ENCODE measurements at places on chromosomes 1 and 21.

GRCh38 chr1:180560868-180561600, 2.3 kb downstream of the OVAAL start:
- no peak for DNase-seq

DNA sequence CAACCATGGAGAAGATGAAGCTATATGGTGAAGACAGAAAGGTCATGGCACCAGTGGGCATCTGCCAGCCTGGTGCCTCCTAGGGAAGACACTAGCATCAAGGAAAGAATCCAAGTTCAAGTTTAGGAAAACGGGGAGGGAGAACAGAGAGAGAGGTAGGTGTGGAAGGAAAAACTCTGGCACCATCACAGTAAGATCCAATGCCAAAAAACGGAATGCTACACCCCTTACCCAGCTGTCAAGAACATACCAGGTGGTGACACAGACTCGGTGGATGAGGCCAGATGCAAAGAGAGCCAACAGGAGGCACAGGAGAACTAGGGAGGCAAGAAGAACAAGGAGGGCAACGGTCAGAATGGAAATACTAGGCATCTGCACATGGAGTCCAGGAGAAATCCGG, 3.6 kb downstream of the KRTCAP2 start:
- no peak for DNase-seq

- no peak for DNase-seq
Measured at GRCh38 chr1:77392486-77392885, 110.7 kb downstream of the AK5 start.

GRCh38 chr1:39732730-39733129, 6.0 kb upstream of the PPIE start:
- no peak for DNase-seq

DNA sequence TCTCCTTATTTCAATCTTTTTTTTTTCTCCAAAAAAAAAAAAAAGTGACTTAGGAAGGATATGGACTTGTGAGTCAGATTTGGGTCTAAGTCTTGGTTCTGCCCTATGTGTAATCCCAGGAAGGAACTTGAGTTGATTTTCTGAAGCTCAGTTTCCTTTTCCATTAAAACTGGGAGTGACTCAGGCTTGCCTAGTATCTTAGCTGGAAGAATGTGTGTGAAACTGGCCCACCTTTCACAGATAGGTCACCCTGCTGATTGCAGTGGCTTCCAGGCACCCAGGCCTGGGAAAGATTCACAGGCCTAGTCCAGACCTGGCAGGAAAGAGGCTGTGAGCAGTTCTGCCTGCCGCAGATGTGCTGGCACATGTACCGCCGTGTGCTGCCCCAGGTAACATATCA, 218.3 kb upstream of the HOOK1 start:
- no peak for DNase-seq

- peak; percentile 53 for DNase-seq
Measured at GRCh38 chr1:109667452-109668122, at the start of gene GSTM2. GSTM2 (plus strand) TSS chr1:109668057; CDS start chr1:109668116, 59 bp downstream.

GRCh38 chr1:60564916-60565750, 491.6 kb upstream of the C1orf87 start:
- DNase-seq = no peak

DNA sequence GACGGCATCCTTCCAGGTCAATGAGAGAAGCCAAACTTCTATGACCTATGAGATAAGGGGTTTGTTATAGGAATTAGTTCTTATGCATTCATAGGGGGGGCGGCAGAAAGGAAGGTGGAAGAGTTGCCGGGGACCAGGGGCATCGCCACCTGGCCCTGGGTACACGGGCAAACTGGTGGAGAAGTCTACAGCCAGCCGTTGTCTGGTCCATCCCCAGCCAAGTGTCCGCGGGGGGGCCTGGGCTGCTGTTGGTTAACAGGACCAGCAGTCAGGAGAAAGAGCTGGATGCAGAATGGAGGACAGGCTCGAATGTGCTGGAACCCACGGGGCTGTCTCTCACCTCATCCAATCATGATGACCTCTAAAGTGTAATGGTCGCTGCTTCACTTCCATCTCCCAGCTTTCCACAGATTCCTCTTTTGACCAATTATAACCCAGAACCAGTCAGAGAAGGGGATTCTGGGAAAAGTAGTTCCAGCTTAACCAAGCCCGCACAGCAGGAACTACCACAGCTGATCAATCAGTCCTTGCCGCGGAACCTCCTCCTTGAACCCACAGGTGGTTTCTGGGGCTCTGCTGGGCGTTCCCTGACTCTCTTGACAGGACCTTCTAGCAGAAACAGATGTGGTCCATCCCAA, 17.8 kb downstream of the TMEM51 start:
- DNase-seq = no peak

- no peak for DNase-seq
Measured at GRCh38 chr1:208137193-208137592, 107.0 kb downstream of the PLXNA2 start.

GRCh38 chr1:42860339-42861013, 14.1 kb downstream of the ZNF691 start:
- no peak for DNase-seq

DNA sequence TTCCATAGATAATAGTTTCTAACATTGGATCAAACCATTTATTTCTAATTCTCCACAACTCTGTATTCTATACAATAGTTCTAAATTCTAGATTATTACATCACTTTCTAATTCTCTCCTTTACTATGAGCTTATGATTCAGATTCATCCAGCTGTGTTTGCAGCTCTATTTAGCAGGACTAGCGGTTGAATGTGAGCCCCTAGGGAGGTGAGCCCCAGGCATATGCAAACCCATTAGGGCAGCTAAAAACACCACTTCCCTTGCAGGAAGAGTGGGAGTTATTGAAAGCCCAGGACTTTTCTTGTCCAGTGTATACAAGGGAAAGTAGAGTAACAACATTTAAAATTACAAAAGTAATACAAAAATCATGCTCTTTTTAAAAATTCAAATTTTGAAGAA, 56.9 kb downstream of the KRTAP19-8 start:
- no peak for DNase-seq

DNA sequence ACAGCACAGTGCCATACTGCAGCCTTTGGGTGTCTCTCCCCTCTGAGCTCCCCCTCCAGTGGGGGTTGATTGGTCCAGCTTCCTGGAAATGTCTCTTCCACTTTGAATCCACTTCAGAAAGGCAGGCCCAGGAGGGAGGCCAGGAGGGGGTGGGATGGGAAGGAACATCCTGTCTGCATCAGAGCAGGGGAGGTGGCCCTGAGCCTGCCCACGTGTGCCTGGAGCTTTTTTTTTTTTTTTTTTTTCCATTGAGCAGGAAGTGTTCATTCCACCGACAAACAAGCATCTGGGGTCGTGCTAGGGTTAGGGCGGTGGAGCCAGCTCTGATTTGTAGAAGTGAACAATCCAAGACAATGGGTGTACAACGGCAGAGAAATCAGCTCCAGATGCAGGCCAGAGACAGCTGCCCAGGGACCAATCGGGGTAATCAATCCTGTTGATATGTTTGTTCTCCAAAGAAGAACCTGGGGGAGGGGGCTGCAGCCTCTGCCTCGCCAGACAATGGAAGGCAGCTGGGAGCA, 93.3 kb downstream of the SSBP3 start:
- DNase-seq = no peak

GRCh38 chr1:43505077-43505780, 25.5 kb upstream of the PTPRF start:
- no peak for DNase-seq

DNA sequence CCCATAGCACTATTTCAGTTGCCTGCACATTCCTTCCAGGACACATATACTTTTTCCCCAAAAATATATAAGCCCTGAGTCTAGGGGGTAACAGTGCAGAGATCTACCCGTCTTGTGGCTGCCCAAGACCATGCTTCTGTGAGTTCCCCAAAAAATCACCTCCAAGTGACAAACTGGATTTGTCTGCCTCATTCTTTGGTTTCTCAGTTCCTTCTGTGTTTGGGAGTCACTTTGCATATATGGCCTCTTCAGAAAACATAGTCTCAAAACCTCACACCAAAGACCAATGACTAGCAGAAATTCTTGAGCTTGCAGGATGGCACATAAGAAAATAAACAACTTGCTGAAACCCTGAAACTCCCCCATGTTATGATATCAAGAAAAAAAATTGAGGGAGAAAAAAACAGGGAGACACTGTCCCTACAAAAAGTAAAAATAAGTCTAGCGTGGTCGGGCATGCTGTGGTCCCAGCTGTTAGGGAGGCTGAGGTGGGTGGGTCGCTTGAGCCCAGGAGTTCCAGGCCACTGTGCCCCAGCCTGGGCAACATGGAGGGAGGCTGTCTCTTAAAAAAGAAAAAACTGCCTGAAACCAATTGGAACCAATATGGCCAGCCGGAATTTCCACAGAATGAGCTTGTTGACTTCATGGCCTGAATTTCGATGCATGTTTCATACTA, 8.0 kb downstream of the JMJD4 start:
- no peak for DNase-seq

GRCh38 chr1:108141621-108142020, 58.5 kb downstream of the SLC25A24 start:
- DNase-seq = no peak

GRCh38 chr1:214476986-214477870, 74.2 kb downstream of the PTPN14 start:
- DNase-seq = no peak

GRCh38 chr21:40760821-40761220, 86.1 kb downstream of the DSCAM start:
- DNase-seq = no peak

GRCh38 chr1:201507360-201507675, 395 bp upstream of the CSRP1 start:
- no peak for DNase-seq

DNA sequence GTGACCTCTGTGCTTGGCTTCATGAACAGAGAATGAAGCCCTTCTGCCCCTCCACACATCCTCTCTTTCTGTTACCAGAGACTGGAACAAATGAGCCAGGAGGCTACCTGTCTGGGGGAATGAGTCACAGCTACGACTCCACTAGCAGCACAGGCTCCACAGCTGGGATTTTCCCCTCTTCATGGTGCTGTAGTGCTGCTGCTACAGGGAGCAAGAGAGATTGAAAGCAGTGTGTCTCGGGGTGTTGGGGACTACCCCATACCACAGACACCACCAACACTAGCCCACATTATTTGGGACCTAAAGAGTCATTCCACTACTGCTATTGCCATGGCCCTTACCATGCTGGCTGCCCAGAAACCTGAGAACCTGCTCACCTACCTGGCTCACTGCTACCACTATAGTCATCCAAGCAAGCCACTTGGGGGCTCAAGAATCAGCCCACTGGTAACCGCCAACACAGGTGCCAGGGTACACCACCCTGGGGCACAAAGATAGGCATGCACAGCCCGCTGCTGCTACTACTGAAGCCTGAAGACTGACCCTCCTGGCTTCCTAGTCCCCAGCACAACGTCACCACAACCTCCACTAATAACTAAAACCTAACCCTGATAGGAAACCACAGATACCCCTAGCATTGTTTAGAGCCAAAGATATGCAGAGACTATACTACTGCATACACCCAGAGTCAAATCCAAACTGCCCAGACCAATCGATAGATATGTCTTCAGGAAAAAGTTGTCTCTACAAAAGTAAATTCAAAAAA, 17.7 kb downstream of the CD1E start:
- DNase-seq = no peak

GRCh38 chr1:172723251-172723650, 64.3 kb downstream of the FASLG start:
- no peak for DNase-seq

DNA sequence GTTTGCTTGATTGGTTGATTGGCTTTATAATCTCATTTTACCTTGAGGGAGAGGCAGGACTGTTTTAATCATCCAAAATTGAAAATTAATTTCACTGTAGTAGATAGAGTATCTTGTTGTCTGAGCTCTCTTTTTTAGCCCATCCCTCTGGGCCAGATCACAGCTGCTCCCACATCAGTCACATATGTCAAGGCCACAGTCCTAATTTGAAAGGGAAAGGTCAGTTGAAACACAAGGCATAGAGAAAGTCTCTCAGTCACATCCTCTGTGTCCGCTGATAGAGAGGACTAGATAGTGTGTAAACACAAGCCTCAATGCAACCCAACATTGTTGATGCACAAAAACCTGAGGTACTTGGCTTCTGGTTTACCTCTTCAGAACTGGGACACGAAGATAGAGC, 6.8 kb downstream of the C1orf74 start:
- no peak for DNase-seq

GRCh38 chr1:20661207-20662109, at the start of gene DDOST:
DDOST (minus strand) TSS chr1:20661369; CDS start chr1:20661350, 19 bp downstream.
- DNase-seq = peak; percentile 86

- no peak for DNase-seq
Measured at GRCh38 chr1:6918925-6919511, 133.8 kb downstream of the CAMTA1 start.

DNA sequence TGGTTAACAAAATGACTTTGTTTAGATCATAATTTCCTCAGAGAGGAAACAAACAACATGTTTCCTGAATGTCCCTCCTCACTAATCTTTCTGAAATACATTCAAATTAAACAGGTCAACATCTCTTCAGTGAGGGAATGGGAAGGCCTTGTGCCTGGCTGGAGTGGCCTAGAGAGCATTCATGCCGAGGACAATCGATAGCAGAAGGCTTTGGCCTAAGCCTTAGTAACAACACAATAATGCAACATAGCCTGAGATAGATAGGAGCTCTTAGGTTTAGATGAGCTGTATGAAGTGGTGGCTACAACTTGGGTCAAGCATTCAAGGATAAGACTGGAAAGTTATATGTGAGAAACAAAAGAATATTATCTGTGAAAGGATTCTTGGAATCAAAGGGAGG, 37.4 kb downstream of the ILDR2 start:
- DNase-seq = no peak

- DNase-seq = no peak
Measured at GRCh38 chr1:97145321-97145956, 423.9 kb downstream of the PTBP2 start.

DNA sequence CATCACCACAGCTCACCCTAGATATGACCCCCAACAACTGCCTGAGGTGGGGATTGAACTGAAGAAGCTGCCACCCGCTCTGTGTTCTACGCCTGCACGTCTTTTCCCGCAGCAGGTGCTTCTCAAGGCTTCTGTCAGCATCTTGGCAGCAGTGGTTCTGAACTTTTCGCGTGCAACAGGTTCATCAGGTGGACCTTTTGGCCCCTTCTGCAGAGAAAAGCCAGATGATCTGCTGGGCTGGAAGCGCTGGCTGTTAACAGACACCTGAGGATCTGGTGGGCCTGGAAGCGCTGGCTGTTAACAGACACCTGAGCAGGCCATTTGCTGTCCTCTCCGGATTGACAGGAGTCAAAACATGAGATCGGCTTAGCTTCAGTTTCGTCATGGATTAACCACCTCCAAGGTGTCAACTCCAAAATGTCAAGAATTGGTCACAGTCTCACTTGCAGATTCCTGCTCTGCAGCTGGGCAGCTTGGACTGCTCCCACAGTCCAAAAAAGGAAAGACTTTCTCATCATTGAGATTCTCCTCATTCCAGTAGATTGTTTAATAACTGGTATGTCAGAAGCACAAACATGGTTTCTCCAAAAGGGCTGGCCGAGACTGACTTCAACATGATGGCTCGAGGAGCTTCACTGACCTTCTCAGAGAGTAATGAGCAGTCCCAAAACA, 4.7 kb downstream of the C1orf174 start:
- no peak for DNase-seq

GRCh38 chr1:14815175-14815877, 216.8 kb downstream of the KAZN start:
- no peak for DNase-seq

Measured in stimulated activated CD8-positive, alpha-beta memory T cell treated with anti-CD3 and anti-CD28 coated beads, Interleukin-7, amount 100 ng/mL, for 24 hours (primary cell).